A549 treated with ZK216348 at 1 μM for 4 hours (cell line): ENCODE measurements at places on chromosomes 1 and 21. TPM values are rescaled to one million over a fixed set of nuclear protein-coding genes. Genes with fewer than 3 reads are reported as not detected.

EFNA3 gene
- total RNA-seq = 5.0 to 6.2 TPM (median 5.8 TPM) in 5 replicates

CR1L gene
- total RNA-seq = 0.41 TPM in 1 of 5 replicates, not detected in the others

OR2L2 gene
- total RNA-seq = not detected in 5 replicates

SLFNL1 gene
- not detected in 5 replicates for total RNA-seq

RYR2 gene
- 0.01 to 0.13 TPM (median 0.03 TPM) in 4 of 5 replicates, not detected in the other for total RNA-seq

CFAP74 gene
- total RNA-seq = 0.02 to 0.07 TPM in 2 of 5 replicates, not detected in the others

NKAIN1 gene
- total RNA-seq = 1.0 to 1.8 TPM (median 1.3 TPM) in 5 replicates

SLC1A7 gene
- total RNA-seq = not detected in 5 replicates

SERPINC1 gene
- 0.28 TPM in 1 of 5 replicates, not detected in the others for total RNA-seq

FALEC gene
- not detected in 5 replicates for total RNA-seq

NOTCH2 gene
- total RNA-seq = 16.9 to 33.3 TPM (median 25.5 TPM) in 5 replicates

ASH1L gene
- 8.9 to 12.8 TPM (median 11.1 TPM) in 5 replicates for total RNA-seq

SPRR2D gene
- total RNA-seq = not detected in 5 replicates

BGLAP gene
- 0.20 to 0.40 TPM (median 0.39 TPM) in 3 of 5 replicates, not detected in the others for total RNA-seq

TMEM240 gene
- total RNA-seq = 0.37 to 0.68 TPM (median 0.48 TPM) in 4 of 5 replicates, not detected in the other

WDTC1 gene
- total RNA-seq = 5.0 to 8.4 TPM (median 7.0 TPM) in 5 replicates

CCDC17 gene
- total RNA-seq = 0.19 to 0.45 TPM (median 0.28 TPM) in 5 replicates

ERI3 gene
- 41.9 to 63.5 TPM (median 60.5 TPM) in 5 replicates for total RNA-seq
